ENCODE measurements at places on chromosomes 12 and 14. TPM values are rescaled to one million over a fixed set of nuclear protein-coding genes. Genes with fewer than 3 reads are reported as not detected.

Gene GPR137C
- total RNA-seq = 7.0 TPM

Gene GNB3
- total RNA-seq = 1.3 TPM

Gene IAPP
- total RNA-seq = not detected

Gene TCL1B
- not detected for total RNA-seq

Gene CAPZA3
- not detected for total RNA-seq

Gene FAM90A1
- total RNA-seq = 0.58 TPM

Gene DEGS2
- 7.4 TPM for total RNA-seq

Gene FOXA1
- 31.7 TPM for total RNA-seq

Gene TGM1
- 1.9 TPM for total RNA-seq

Gene KLRC3
- not detected for total RNA-seq

Gene C12orf54
- 0.52 TPM for total RNA-seq

DNA sequence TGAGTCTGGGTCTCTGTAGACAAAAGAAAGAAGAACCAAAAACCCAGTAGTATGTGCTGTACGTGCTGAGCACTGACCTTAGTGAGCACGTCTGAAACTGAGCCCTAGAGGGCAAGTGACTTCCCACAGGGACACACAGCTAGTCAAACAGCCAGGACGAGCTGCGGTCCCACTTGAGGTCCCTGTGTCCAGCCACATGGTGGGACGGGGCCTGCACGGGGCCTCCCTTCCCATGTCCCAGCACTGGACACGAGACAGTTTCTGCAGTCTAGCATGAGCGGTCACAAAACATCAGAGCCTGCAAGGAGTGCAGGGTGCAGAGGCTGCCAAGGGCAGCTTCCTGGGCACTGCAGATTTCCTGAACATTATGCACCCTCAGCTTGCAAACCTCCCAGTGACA lies 121.6 kb downstream of the NCOR2 start:
- no peak for DNase-seq

- DNase-seq = no peak
Observed at GRCh38 chr14:26820138-26820537, 222.3 kb upstream of the NOVA1 start.

DNA sequence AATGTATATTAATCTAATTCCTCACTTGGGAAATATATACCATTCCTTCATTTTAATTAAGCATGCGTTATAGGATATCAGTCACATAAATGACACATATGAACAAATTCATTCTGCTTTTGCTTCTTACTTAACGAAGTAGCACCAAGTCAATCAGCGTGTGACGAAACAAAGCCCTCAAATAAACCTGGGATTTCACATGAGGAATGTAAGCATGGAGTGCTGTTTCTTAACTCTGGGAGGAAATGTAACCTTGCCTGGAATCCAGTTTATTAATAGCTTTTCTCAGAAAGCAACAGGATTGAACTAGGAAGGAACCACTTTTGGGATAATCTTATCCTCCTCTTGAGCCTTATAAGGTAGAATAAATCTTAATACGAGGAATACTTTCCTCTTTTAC lies 72.0 kb downstream of the NIN start:
- DNase-seq = peak; percentile 22

DNA sequence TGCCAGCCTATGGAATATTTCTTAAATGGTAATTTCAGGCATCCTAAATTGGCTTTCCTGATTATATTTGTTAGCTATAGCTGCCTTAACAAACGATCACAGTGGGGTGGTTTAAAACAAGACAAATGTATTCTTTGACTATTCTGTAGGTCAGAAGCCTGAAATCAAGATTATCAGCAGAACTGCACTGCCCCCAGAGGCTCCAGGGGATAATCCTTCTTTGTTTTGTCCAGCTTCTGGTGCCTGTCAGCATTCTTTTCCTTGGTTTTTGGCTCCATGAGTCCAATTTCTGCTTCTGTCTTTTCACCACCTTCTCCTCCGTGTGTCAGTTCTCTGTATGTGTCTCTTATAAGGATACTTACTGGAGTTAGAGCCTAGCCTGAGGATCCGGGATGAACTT lies 1282.2 kb upstream of the USP15 start:
- DNase-seq = no peak

DNA sequence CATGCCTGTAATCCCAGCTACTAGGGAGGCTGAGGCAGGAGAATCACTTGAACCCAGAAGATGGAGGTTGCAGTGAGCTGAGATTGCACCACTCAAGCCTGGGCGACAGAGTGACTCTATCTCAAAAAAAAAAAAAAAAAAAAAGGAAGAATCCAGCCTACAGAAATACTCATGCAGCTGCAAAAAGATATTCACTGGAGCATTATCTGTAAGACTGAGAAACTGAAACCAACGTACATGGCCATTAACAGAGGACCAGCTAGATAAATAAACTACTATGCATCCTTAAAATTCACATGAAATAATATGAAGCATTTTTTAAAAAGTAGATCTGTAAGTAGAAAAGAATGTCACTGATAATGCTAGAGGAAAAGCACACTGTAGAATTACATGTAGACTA lies 3.5 kb downstream of the SLC7A7 start:
- no peak for DNase-seq

- DNase-seq = no peak
Observed at GRCh38 chr12:65656891-65657351, 167.4 kb upstream of the HMGA2 start.

- DNase-seq = no peak
Observed at GRCh38 chr12:115946867-115947695, 330.4 kb downstream of the MED13L start.

DNA sequence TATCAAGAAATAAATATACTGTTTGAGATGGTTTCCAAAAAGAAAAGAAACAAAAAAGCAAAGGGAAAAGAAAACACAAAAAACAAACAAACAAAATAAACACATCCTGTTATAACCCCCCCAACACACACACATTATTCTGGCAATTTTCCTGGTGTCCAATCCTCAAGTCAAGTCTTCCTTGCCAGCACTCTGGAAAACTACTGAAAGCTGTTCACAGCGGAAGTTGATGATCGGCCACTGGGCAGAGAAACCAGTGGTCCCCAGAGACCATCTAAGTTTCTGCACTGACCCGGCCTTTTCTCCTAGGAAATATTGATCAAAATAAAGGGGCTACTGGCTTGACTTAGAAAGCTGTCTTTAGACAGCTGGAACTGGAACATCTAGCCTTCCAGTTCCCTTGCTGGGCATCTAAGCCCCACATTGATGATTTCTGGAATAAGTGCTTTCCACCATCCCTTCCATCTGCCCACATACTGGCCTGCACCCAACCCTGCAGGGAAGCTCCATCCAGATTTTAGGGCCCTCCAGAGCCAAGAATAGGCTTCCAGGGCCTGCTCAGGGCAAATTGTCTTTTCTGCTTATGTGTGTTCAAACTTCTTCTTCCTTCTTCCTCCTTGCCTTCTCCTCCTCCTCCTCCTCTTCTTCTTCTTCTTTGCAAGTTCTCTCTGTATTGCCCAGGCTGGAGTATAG lies 11.6 kb upstream of the PPP1CC start:
- DNase-seq = peak; percentile 71

DNA sequence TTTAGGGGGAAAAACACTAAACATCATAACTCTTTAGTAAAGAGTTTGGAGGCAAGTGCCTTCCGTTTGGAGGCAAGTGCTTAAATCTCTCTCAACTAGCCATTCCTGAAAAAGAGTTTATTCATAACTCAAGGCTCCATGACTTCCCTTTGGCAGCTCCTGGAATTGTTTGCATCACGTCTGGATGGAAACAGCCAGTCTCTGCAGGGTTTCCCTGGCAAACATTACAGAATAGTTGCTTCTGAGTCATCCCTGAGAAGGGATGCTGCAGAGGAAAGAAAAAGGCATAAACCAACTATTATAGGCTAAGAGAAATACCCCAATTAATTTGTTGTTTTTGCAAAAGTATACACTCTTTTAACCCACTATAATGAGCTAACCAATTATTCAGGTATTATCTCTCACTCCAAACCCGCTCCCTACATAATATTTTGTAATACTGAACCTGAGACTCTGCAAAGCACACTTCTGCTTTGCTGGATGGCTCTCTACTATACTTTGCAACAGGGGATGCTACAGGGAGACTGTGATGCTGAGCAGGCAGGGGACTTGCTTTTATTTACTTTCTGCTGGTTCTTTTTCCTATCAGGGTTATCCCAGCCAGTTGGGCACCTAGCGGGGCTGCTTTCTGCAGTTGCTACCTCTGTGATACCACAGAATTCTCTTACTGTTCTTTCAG lies 497.7 kb downstream of the FUT8 start:
- no peak for DNase-seq

GRCh38 chr12:85363382-85364190 lies 83.6 kb downstream of the ALX1 start:
- no peak for DNase-seq

DNA sequence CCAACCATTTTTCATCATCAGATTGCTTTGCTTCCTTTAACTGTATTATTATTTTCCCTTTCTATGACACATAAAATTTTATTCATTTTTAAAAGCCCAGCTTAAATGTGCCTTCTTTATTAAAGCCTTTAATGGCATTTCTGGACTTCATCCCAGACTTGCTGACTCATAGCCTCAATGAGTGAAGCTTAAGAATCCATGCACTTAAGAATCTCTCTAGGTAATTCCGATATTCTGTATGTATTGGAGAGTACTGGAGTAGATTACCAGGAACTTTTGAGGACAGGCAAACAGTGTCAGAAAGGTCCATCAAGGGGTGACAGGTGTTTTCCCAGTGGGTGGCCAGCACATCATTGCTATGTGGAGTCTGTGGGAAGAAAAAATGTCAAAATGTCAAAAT lies 107.9 kb downstream of the PTPRQ start:
- DNase-seq = no peak

GRCh38 chr14:76134231-76134630 lies 17.5 kb upstream of the GPATCH2L start:
- DNase-seq = no peak

DNA sequence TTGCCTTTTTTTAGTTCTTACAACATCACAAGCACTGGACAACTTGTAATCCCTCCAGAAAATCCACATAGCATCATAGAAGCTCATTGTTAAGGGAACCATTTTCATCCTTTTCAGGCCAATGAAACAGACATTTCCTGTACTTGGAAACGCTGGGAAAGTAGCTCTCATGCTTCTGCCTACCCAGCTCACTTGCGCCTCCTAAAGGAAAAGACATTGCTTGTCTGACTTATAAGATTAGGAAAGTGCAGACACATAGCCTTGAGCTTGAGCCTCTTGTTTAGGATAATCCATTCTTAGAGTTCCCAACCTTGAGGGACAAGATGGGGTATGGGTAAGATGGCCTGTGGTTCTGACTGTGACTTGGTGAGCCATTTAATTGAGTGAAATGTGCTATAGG lies 589.5 kb downstream of the NOVA1 start:
- DNase-seq = no peak

GRCh38 chr12:120242275-120242799 lies 23.2 kb downstream of the PXN start:
- DNase-seq = no peak

GRCh38 chr12:44848703-44849085 lies 27.4 kb downstream of the NELL2 start:
- DNase-seq = no peak

GRCh38 chr12:64522316-64522715 lies 70.4 kb downstream of the TBK1 start:
- DNase-seq = no peak

DNA sequence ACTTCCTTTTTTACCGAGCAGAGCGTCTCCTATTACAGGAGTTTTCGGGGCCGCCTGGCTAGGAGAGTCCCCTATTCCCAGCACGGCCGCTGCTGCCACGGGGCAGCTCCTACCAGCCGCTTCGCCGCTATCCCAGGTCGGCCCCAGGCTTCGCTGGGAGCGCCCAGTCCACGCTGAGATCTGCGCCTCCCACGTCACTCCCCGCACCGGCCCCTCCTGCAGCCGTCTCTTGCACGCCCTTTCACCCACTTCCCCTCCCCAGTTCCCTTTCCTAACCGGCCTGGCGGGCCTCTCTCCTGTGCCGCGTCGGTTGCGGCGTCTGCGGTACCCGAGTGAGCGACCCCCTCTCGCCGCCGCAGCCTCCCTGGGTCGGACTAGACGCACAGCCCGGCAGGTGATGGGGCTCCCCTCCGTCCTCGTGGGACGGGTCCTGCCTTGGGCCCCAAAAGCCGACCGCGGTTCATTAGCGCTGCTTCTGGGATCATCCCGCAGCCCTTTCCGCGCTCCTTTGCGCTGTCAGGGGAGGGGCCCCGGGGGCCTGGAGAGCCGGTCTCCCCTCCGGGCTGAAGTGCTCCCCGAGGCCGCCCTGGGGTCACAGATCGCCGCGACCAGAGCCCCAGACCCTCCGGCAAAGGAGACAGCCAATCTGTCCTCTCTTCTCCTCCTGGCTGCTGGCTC lies 1318.4 kb downstream of the TMEM121 start:
- DNase-seq = no peak

DNA sequence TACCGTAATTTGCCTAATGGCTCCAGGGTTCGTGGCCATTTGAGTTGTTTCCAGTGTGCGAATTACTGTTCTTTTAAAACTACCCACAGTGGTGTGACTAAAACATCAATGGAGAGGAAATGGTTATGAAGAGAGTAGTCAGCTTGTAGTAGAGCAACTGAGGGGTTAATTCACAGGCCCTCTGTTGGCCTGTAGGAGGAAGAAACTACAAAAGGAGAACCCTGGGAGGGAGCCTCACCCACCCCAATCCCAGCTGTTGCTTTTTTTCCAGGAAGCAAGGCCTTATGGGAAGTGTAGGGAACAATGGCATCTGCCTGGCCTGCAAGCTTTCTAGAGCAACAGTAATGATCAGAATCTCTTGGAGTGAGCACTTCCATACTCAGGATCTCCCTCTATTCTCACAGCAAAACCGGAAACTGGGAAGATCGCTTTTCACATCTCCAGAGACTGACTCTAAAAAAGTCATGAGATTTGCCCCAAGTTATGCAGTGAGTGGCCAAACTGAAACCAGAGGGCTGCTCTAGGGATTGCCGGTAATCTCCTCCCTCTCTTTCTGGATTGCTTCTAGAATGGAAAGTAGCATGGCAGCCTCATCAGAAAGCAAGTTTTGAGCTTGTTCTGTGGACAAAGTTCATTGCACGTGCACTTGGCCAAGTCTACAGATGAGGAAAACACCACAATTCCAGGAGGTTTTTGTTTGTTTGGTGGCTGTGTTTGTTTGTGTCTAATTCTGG lies 125.3 kb upstream of the PWP1 start:
- DNase-seq = peak; percentile 17

GRCh38 chr12:75813072-75813471 lies 218.5 kb downstream of the PHLDA1 start:
- DNase-seq = no peak

GRCh38 chr12:24773996-24774395 lies 174.9 kb downstream of the BCAT1 start:
- no peak for DNase-seq

GRCh38 chr14:73785336-73785833 lies 66.2 kb upstream of the PTGR2 start:
- DNase-seq = no peak

DNA sequence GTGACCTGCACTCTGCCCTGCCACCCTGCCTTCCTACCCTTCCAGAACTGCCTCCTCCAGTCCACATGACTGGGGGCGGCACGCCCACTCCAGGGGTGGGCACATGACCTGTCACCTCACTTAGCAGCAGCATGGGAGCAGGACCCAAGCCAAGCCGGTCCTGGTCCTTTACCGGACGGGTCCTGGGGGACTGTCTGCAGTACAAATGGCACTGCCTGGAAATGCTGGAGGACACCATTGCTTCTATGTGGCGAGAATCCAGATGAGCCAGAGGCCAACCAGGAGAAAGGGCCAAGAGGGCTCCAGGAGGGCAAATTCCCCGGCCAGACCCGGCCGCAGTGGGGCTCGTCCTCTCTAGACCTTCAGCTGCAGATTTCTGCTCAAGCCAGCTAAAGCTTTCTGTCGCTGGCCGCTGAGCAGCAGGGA lies 33.1 kb downstream of the ITPK1 start:
- no peak for DNase-seq
